ENCODE measurements at places on chromosomes 1 and 21. TPM values are rescaled to one million over a fixed set of nuclear protein-coding genes. Genes with fewer than 3 reads are reported as not detected.

The HSPA6 gene
- 0.30 TPM for total RNA-seq

The PLA2G2F gene
- total RNA-seq = not detected

The CFHR1 gene
- not detected for total RNA-seq

The SERPINC1 gene
- not detected for total RNA-seq

The CD2 gene
- total RNA-seq = not detected

The LCE1B gene
- not detected for total RNA-seq

The TFF2 gene
- total RNA-seq = not detected

The SEC22B gene
- total RNA-seq = 28.6 TPM

The GBP2 gene
- 57.6 TPM for total RNA-seq

The ASPM gene
- 33.1 TPM for total RNA-seq

The FMO2 gene
- not detected for total RNA-seq

The S100A14 gene
- not detected for total RNA-seq

The SRSF11 gene
- 87.7 TPM for total RNA-seq

The EXO1 gene
- 22.3 TPM for total RNA-seq

The CLDN17 gene
- total RNA-seq = not detected

The NCMAP gene
- total RNA-seq = not detected

The CXADR gene
- total RNA-seq = 26.6 TPM

The C4BPA gene
- total RNA-seq = not detected

The NMNAT2 gene
- total RNA-seq = under 0.01 TPM
